Thymus (tissue), 14 donors: ENCODE measurements at places on chromosomes 1 and 21. TPM values are rescaled to one million over a fixed set of nuclear protein-coding genes. Genes with fewer than 3 reads are reported as not detected.

DNA sequence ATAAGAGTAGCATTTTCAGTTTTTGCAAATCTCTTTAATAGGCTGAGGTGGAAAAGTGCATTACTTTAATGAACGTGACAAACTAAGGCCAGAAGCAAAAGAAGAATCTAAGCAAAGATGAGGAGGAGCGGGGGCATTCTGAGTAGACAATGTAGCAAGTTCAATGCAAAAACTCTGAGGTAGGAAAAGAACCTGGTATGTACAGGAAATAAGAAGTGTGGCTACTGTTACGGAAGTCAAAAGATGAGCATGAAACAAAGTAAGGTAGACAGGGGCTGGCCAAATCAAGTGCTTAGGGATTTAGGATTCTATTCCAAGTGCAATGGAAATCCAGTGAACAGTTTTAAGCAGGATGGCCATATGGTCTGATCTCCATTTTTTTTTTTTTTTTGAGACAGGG lies 63.7 kb downstream of the TOR3A start:
- no peaks in the 10 kb centered on the region for H3K36me3 ChIP-seq
- DNase-seq = no peak
- no peak overlapping the region for H3K27ac ChIP-seq
- H3K4me3 ChIP-seq = no peak overlapping the region
- H3K27me3 ChIP-seq = no peaks in the 10 kb centered on the region

- H3K36me3 ChIP-seq = peaks cover 10% of the 10 kb centered on the region
- H3K4me1 ChIP-seq = peaks cover 9% of the 10 kb centered on the region
- H3K27me3 ChIP-seq = no peaks in the 10 kb centered on the region
- no peak for DNase-seq
- no peak overlapping the region for H3K27ac ChIP-seq
Measured at GRCh38 chr1:40256401-40257084, 1.5 kb upstream of the ZMPSTE24 start.

Gene ZNF648
- polyA plus RNA-seq = 0.02 TPM

DNA sequence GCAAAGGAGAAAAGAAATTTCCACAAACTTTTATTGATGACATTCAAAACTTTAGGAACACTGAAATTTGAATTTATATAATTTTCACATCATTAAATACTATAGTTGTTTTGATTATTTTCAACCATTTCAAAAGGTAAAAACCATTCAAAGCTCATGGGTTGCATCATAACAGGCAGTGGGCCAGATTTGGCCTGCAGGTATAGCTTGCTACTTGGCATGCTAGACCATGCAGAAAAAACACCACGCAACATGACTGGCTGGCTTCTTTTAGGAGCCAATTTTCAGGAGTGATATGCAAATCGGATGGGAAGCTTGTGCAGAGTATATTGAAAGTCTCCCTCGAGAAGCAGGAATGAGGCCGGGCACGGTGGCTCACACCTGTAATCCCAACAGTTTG lies 144.8 kb downstream of the GLUL start:
- no peak overlapping the region for H3K27ac ChIP-seq
- no peak overlapping the region for H3K4me3 ChIP-seq
- H3K36me3 ChIP-seq = no peaks in the 10 kb centered on the region
- no peak for DNase-seq
